Left ventricle myocardium inferior (tissue), 1 donor: ENCODE measurements at places on chromosomes 2 and 18.
A peak's percentile ranks its signal among the peaks of the same experiment; 100 is the strongest.

DNA sequence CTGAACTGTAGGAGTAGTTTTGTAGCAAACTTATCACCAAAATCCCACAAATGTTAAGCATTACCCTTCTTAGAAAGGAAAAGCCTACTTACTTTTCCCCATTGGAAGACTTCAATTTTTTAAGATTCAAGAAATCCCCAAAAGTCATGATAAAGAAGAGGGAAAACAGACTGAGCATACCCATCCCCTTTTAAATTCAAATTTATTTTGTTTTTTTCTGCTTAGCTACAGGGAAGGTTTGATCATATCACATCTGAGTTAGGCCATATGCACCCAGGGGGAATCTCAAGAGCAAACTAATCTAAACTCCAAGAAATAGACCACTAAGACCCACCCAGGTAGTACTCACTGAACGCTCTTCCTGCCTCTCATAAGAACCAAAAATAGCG lies 174.6 kb downstream of the TGIF1 start:
- peak overlapping the region; percentile 81 for H3K27ac ChIP-seq
- H3K4me1 ChIP-seq: peaks cover 26% of the 10 kb centered on the region
- H3K36me3 ChIP-seq: no peaks in the 10 kb centered on the region
- H3K27me3 ChIP-seq: no peaks in the 10 kb centered on the region
- H3K4me3 ChIP-seq: peak overlapping the region; percentile 36
- DNase-seq: no peak

GRCh38 chr18:42527766-42528165 lies 572.7 kb downstream of the PIK3C3 start:
- H3K27me3 ChIP-seq: no peaks in the 10 kb centered on the region
- H3K4me1 ChIP-seq: no peaks in the 10 kb centered on the region
- H3K4me3 ChIP-seq: no peak overlapping the region
- no peaks in the 10 kb centered on the region for H3K36me3 ChIP-seq
- H3K27ac ChIP-seq: no peak overlapping the region
- DNase-seq: no peak

DNA sequence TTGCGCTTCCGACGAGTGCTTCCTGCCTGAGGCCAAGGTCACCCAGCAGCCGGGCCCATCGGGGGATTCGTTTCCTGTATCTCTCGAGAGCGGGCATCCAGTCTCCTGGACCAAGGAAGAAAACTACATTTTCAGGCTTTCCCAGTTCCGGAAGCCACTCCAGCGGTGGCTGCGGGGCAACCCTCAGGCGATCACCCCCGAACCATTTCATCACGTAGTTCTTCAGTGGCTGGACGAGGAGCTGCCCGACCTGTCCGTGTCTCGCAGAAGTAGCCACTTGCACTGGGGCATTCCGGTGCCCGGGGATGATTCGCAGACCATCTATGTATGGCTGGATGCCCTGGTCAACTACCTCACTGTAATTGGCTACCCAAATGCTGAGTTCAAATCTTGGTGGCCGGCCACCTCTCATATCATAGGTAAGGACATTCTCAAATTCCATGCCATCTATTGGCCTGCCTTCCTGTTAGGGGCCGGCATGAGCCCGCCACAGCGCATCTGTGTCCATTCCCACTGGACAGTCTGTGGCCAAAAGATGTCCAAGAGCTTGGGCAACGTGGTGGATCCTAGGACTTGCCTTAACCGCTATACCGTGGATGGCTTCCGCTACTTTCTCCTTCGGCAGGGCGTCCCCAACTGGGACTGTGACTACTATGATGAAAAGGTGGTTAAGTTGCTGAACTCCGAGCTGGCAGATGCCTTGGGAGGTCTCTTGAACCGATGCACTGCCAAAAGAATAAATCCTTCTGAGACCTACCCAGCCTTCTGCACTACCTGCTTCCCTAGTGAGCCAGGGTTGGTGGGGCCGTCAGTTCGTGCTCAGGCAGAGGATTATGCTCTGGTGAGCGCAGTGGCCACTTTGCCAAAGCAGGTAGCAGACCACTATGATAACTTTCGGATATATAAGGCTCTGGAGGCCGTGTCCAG lies 1.0 kb downstream of the MARS2 start:
- peak overlapping the region; percentile 90 for H3K27ac ChIP-seq
- no peaks in the 10 kb centered on the region for H3K27me3 ChIP-seq
- DNase-seq: peak; percentile 26
- H3K4me3 ChIP-seq: peak overlapping the region; percentile 84
- no peaks in the 10 kb centered on the region for H3K36me3 ChIP-seq

GRCh38 chr2:172461591-172462372 lies 34.4 kb downstream of the ITGA6 start:
- peak overlapping the region; percentile 3 for H3K4me3 ChIP-seq
- H3K36me3 ChIP-seq: no peaks in the 10 kb centered on the region
- H3K27me3 ChIP-seq: no peaks in the 10 kb centered on the region
- H3K27ac ChIP-seq: peak overlapping the region; percentile 60
- DNase-seq: peak; percentile 53

GRCh38 chr2:18455236-18455862 lies 105.1 kb downstream of the RDH14 start:
- H3K27ac ChIP-seq: peak overlapping the region; percentile 58
- no peak for DNase-seq
- H3K4me3 ChIP-seq: no peak overlapping the region
- H3K4me1 ChIP-seq: peaks cover 10% of the 10 kb centered on the region
- H3K36me3 ChIP-seq: no peaks in the 10 kb centered on the region
- H3K27me3 ChIP-seq: peaks cover 6% of the 10 kb centered on the region

DNA sequence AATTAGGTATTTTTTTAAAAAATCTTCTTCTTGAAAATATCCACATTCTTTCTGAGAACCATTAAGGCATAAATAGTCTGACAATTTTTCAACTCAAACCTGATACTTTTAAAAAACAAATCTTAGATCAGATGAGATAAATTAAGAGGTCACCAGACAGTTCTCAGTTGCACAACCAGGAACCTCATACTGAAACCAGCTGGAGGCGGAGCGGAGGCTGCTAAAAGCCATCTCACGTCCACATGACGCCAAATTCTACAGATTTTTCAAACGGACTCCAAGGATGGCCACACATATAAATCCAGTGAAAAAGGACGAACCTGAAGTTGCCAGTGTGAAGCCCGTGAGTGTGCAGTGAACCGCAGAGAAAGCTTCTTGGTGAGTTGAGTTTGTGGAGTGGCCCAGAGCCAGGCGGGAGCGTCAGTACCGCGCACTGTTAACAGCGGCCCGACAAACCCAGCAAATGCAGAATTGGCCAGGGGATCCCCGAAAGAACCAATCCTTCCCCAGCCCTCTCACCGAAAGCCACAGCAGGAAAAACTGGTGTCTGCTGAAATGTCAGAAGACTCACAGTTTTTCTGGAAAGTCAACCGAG lies 53.1 kb upstream of the BBS5 start:
- no peak overlapping the region for H3K4me3 ChIP-seq
- H3K36me3 ChIP-seq: no peaks in the 10 kb centered on the region
- peaks cover 1% of the 10 kb centered on the region for H3K27me3 ChIP-seq
- no peak for DNase-seq

DNA sequence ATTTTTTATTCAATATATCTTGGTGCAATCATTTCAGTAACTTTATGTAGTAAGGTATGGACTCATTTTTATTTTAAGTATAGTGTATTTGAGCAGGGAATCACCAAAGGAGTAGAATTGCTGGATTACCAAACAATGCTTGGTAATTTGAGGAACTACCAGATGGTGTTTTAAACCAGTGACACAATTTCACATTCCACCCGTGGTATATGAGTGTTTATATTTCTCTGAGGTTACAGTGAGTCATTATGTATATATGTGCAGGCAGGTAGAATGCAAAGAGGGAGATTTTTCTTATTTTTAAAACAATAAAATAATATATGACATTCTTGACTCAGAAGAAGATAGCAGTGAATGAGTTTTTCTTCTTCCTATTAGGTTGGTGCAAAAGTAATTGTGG lies 596.9 kb downstream of the DCC start:
- no peaks in the 10 kb centered on the region for H3K36me3 ChIP-seq
- H3K27me3 ChIP-seq: no peaks in the 10 kb centered on the region
- H3K4me3 ChIP-seq: no peak overlapping the region
- no peaks in the 10 kb centered on the region for H3K4me1 ChIP-seq
- DNase-seq: no peak
- no peak overlapping the region for H3K27ac ChIP-seq

DNA sequence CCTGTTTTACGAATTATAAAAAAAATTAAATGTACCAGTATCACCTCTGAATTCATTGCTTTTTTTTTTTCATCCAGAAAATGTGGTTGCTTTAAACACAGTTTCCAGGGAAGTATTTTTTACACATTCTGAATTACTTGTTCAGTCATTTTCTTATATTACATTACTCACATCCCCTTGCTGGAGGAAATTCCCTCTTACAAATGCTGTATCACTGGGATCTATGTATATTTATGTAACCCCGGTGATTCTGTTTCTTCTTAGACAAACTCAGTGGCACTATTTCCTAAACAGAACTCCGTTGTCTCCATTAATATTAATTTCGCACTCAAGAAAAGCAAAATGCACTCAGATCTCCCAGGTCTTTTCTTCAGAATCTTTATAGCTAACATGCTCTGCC lies 1078.5 kb upstream of the ZEB2 start:
- no peak overlapping the region for H3K27ac ChIP-seq
- no peaks in the 10 kb centered on the region for H3K36me3 ChIP-seq
- no peak for DNase-seq
- H3K4me1 ChIP-seq: no peaks in the 10 kb centered on the region
- no peaks in the 10 kb centered on the region for H3K27me3 ChIP-seq

DNA sequence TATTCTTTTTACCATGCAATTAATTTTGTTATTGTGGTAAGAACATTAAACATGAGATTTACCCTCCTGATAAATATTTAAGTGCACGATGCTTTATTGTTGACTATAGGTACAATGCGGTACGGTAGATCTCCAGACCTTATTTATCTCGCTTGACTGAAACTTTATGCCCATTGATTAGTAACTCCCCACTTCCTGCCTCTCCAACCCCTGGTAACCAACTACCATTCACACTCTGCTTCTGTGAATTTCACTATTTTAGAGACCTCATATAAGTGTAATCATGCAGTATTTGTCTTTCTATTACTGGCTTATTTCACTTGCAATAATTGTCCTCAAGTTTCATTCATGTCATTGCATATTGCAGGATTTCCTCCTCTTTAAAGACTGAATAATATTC lies 195.7 kb upstream of the ID2 start:
- no peaks in the 10 kb centered on the region for H3K36me3 ChIP-seq
- DNase-seq: no peak
- H3K4me1 ChIP-seq: peaks cover 19% of the 10 kb centered on the region
- H3K27me3 ChIP-seq: no peaks in the 10 kb centered on the region

GRCh38 chr2:215812966-215813365 lies 200.4 kb downstream of the MREG start:
- H3K36me3 ChIP-seq: no peaks in the 10 kb centered on the region
- no peak for DNase-seq
- no peak overlapping the region for H3K4me3 ChIP-seq
- H3K4me1 ChIP-seq: peaks cover 10% of the 10 kb centered on the region
- H3K27ac ChIP-seq: no peak overlapping the region
